ENCODE measurements at places on chromosomes 11 and 22. TPM values are rescaled to one million over a fixed set of nuclear protein-coding genes. Genes with fewer than 3 reads are reported as not detected.

The MS4A12 gene
- not detected for polyA plus RNA-seq

The RPS6KA4 gene
- polyA plus RNA-seq, result 8.9 TPM

The BIRC2 gene
- polyA plus RNA-seq, result 62.2 TPM

The OR52I1 gene
- not detected for polyA plus RNA-seq

The LUZP2 gene
- polyA plus RNA-seq, result not detected

The PANX2 gene
- 1.1 TPM for polyA plus RNA-seq

The BANF1 gene
- 75.9 TPM for polyA plus RNA-seq

The CD6 gene
- not detected for polyA plus RNA-seq

GRCh38 chr11:110909336-110909735 lies 197.1 kb upstream of the ARHGAP20 start:
- no peak for DNase-seq

- DNase-seq, result no peak
These were observed 49.5 kb downstream of the MCHR1 start for GRCh38 chr22:40728731-40729189.

- DNase-seq, result no peak
These were observed 368.8 kb upstream of the KIRREL3 start for GRCh38 chr11:127369356-127369755.

GRCh38 chr11:92845805-92846204 lies 123.6 kb upstream of the MTNR1B start:
- DNase-seq, result no peak

DNA sequence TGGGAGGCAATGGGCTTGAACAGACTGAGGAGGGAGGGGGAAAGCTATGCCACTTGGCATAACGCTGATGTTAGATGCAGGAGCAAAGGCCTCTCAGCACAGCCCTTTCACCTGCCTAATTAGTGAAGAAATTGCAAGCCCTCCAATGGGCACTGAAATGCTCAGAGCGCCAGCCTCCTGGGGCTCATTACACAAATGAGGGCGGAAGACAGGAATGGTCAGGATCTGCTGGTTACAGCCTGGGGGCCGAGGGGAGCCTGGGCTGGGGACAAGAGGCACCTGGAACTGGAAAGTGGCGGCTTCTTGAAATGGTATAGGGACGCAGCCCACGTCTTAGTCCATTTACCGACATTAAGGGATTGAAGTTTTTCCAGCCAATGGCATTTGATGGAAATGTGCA lies 50.2 kb upstream of the PLET1 start:
- no peak for DNase-seq

- peak; percentile 45 for DNase-seq
These were observed 10.5 kb downstream of the CD3E start for GRCh38 chr11:118314988-118315411.

DNA sequence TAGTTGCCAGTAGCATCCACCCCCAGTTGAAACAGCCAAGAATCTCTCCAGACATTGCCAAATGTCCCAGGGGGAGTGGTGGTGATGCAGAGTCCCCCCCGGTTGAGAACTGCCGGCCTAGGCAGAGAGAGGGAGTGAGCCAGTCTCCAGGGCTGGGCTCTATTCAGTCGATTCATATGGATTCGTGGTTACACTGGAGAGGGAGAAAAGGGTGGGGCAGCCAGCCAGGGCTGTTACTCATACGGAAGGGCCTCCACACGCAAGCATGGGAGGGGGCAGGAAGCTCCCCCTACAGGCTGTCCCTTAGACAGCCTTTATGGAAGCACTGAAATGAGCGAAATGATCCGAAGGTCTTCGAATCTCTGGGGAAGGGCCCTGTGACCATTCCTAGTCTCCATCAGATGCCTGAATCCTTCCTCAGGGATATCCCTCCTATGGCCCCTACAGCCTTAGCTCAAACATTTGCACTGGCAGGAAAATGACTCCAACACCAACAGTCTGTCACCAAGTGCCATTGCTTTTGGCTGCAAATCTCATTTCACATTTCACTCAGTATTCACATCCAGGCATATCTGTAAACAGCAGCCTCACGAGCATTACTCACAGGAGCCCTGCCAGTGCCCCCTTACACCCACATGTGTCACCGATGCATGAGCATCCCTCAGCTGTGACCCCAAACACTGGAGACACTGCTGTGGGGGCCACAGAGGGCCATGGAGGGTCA lies 18.4 kb upstream of the TLCD5 start:
- no peak for DNase-seq

GRCh38 chr11:43955381-43956118 lies 13.1 kb downstream of the C11orf96 start:
- DNase-seq, result no peak

- DNase-seq, result no peak
These were observed 45.9 kb upstream of the WEE1 start for GRCh38 chr11:9527481-9528135.
